RWPE1 (cell line): ENCODE measurements at places on chromosomes 4 and X.

DNA sequence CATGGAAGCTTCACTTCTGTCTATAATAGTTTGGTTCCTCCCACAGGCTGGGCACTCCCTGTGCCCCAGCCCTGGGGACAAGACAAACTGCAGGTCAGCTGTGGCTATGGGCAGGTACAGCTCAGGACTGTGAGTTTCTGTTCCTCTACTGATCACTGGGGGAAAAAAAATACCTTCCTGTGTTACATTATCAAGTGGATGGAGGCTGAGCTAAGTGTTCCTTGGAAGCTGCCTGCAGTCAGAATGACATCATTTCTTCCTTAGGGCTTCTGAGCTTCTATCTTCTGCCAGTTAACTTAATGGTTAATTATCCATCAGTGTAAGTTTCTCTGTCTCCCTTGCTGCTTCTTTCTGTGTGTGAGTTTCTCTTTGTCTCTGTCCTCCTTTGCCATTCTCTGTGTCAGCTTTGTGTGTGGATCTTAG is 4.6 kb downstream of the RAB33A start:
- no peak for DNase-seq

DNA sequence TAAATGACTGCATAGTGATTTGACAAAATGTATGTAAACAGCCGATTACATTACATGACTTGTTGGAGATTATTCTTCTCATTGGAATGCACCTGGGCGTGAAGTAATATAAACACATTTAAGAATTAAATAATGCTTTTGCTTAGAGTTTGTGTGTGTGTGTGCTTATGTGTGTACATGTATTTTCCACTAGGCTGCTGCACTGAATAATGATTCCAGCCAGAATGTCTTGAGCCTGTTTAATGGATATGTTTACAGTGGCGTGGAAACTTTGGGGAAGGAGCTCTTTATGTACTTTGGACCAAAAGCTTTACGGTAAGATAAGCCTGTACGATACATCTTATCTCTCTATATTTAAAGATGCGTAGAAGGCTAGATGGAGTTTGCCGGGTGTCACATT is 12.6 kb downstream of the NEIL3 start:
- no peak for DNase-seq

DNA sequence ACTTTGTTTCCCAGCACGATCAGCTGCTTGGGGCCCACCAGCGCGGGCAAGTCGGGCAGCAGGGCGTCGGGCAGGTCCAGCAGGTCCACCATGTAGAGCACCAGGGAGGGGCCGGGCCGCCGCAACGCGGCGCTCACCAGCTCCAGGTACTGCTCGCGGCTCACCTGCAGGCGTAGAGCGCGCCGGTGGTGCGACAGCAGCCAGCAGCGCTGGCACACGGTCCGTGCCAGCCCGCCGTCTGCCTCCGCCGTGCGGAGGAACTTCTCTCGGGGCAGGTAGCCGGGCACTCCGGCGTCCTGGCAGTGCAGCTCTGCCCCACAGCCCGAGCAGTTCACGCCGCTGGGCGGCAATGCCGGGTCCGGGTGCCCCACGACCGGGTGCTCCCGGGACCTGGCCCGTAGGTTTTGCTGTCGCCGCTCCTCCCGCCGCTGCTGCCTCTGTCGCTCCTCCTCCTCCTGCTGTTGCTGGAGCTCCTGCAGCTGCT is 527 bp downstream of the NOA1 start:
- DNase-seq, result peak; percentile 41

DNA sequence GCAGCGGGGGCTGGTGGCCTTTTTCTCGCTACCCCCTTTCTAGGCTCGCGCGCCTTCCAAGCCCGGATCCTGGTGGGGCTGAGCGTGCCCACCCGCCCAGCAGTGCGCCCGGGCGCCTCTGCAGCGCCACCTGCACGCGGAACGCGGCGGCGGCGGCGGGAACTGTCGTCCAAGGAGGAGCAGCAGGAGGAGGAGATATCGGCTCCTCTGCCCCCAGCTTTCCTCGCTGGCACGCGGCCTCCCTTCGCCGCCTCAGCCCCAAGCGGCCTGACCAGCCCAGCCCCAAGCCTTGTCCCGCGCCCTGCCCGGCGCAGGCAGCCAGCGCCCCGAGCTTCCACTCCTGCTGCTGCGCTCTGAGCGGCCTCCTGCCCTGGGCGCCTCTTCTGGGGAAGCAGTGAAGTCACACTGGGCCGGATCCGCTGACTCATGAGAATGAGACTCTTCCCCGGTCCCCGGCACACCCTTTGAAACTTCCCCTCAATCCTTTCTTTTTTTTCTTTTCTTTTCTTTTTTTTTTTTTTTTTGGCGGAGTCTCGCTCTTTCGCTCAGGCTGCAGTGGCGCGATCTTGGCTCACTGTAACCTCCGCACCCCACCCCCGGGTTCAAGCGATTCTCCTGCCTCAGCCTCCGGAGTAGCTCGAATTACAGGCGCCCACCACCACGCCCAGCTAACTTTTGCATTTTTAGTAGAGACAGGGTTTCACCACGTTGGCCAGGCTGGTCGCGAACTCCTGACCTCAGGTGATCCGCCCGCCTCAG is 10.6 kb upstream of the ELF4 start:
- peak; percentile 70 for DNase-seq

DNA sequence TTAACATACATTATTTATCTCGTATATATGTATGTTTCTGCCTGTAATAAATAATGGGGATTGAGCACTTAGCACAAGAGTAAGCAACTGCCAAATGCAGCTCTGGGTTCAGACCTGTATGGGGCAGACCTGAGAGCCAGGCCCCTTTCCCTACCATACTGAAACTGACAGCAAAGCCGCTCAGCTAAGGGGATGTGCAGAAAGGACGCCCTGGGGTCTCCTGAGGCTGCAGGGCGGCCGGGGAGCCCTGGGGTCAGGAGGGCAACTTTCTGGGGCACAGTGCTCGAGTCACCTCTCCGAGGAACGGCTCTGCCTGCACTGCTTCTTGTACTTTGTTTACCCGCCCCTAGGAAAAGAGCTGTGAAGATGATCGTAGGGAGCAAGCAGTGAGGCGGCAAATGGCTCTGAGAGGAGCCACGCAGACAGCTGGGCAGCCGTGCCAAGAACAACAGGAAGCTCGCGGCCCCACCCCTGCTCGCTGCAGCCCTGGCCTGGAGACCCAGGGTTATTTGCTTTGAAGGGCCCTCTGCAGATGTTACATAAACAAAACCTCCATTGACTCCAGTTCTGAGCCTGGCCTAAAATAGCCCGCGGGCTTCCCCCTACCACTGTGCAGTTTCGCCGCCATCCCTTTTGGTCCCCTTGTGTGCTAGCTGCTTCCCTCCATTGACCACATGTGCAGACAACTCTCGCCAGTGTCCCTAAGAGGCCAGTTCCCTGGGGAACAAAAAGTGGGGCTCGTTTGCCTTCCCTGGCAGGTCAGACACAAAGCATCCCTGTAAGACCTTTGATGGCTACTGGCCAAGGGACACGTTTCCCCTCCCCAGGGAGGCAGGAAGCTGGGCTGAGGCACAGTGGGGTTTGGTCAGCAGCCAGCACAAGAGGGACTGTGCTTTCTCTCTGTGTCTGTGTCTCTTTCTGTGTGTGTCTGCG is 111.3 kb upstream of the LNX1 start:
- peak; percentile 49 for DNase-seq

DNA sequence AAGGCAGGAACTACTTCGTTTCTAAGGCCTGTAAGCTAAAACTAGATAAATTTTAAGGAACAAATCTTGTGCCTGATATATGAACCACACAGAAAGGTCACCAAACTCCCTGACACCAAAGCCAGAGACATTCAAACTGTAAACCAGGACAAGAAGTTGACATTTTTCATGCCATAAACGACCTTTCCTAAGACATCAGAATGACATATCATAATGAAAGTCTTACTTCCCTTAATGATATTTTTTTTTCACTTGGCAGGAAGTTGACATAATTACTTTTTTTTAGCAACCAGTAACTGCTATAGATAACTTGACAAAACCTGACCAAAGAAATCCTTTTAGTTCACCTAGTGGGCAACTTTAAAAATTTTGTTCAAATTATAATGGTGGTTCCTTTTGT is 231.5 kb upstream of the AGTR2 start:
- no peak for DNase-seq

DNA sequence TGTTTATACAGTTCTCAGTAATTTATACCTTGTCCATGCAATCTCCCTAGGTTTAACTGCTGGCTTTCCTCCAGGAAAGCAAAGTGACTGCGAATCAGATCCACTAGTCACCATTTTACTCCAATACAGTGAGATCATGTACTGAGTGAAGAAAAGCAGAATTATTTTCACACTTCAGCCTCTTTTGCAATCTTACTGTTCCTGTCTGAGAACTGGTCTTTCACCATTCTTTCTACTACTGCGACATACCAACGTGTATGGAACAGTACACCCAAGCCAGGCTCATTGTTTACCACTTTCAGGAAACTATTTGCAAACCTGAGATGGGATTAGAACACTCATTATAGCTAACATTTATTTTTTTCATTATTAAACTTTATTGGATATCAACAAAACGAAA is 8.0 kb upstream of the MSL3 start:
- no peak for DNase-seq

GRCh38 chrX:150081076-150081475 is 142.8 kb upstream of the EOLA2 start:
- no peak for DNase-seq

DNA sequence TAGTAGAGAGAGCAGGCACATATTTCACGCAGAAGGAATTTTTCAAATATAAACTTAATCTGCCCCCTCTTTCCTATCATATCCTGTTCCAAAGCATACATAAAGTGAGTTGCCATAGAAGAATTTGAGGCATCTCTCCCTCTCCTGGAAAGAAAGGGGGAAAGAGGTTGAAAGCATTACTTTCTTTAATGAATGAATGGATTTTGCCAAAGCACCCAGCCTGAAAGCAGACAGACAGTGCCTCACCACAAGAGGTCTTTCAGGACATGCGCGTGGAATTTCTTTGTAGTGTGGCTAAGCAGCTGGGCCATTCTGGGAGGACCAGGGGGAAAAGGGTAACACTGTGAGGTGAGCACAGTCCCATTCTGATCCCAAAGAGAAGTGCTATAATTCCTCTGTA is 651.4 kb downstream of the IQCM start:
- DNase-seq, result no peak

DNA sequence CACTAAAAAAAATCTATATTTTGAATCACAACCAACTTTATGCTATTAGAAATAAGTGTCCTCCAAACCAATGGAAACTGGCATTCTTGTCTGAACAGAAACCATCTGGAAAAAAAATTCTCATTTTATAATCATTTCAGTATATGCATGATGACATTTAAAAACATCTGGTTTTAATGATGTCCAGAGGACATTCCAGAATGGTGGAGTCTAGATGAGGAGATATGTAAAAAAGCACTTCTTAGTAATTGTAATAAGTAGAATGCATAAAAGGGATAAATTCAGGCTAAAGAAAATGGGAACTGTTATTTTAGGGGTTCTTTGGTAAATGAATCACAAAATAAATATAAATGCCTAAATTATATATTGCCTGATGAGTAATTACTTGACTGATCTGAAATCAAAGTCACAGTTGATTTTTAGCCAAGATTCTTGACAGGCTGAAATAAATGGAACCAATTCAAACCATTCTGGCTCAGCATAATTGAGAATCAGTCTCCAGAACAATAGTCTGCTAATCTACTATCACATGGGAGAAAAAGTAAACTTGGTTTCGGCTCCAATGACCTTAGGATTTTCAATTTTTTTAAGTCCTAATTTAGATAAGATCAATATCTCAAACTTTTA is 636.6 kb downstream of the FAT4 start:
- no peak for DNase-seq

GRCh38 chr4:3871181-3871852 is 105.1 kb downstream of the ADRA2C start:
- no peak for DNase-seq
